ENCODE measurements at places on chromosomes 3 and 15. TPM values are rescaled to one million over a fixed set of nuclear protein-coding genes. Genes with fewer than 3 reads are reported as not detected.

GRCh38 chr15:56877255-56877970, 41.0 kb upstream of the TCF12 start:
- H3K27ac ChIP-seq: no peak overlapping the region
- DNase-seq: no peak
- peaks cover 4% of the 10 kb centered on the region for H3K4me1 ChIP-seq
- H3K36me3 ChIP-seq: no peaks in the 10 kb centered on the region
- H3K4me3 ChIP-seq: no peak overlapping the region

Gene PYGO1
- total RNA-seq: not detected

DNA sequence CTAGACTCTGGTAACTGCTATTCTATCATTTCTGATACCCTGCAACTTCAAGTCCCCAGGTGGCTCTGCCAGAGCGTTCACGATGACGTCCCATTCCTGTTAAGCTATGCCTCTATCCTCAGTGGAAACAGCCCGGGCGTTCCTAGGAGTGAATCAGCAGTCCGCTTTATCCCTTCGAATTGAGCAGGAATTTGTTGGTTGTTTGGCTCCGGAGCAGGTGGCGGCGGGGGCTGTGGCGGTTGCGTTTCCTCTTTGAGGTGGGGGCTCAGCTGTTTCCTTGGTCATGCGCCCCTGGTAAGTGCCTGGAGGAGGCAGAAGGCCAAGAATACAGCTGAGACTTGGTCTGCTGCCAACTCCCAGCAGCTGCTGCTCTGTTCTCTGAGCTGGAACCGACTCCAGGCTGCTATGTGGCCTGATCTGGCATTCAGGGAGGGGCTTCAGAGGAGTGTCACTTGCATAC, 25.2 kb downstream of the ARPP21 start:
- no peaks in the 10 kb centered on the region for H3K27me3 ChIP-seq
- no peak overlapping the region for H3K27ac ChIP-seq
- no peak for DNase-seq
- H3K36me3 ChIP-seq: no peaks in the 10 kb centered on the region

DNA sequence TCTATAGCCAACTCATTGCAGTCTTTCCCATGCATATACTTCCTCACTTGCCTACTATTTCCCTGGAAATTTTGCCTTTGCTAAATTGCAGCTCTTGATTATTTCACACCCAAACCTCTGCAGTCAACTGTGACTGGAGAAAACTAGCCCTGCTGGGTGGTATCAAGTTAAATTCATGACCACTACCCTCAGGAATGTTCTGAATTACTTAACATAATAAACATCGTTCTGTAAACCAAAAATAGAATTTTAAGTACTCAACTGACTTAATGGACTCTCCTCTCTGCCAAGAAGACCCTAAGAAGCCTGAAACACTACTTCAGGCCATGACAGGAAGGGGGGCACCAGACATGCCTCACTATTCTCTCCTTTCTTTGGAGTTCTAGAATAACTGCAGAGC, 1278.0 kb upstream of the GBE1 start:
- no peaks in the 10 kb centered on the region for H3K27me3 ChIP-seq
- no peak for DNase-seq
- no peak overlapping the region for H3K4me3 ChIP-seq
- H3K4me1 ChIP-seq: no peaks in the 10 kb centered on the region
- H3K36me3 ChIP-seq: no peaks in the 10 kb centered on the region
- no peak overlapping the region for H3K27ac ChIP-seq

Gene SOX14
- not detected for total RNA-seq

Measured in activated CD4-positive, alpha-beta memory T cell treated with anti-CD3 and anti-CD28 coated beads for 36 hours (primary cell).